GOT3 (cell line): ENCODE measurements at places on chromosomes 5 and 9.

- no peak for DNase-seq
Observed at GRCh38 chr9:105187781-105188180, 56.7 kb upstream of the SLC44A1 start.

- DNase-seq, result no peak
Observed at GRCh38 chr5:179237770-179238627, 107.3 kb downstream of the ADAMTS2 start.

DNA sequence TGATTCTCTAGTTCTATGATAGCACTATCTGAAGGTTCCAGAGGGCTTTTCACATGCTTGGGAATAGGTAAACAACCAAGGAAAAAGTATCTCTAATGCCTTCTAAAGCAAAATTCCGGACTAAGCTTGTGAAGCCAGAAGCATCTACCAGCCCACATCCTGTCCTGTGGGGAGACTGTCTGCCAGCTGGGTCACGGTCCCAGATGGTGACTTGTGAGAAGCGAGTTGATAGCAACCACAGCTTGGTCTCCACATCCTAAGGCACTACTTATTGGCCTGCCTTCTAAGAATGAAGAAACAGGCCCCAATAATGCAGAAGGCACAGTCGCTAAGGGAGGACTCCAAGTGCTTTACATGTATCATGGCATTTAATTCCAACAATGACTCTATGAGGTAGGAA, 184.1 kb upstream of the ADRA1B start:
- DNase-seq, result no peak

DNA sequence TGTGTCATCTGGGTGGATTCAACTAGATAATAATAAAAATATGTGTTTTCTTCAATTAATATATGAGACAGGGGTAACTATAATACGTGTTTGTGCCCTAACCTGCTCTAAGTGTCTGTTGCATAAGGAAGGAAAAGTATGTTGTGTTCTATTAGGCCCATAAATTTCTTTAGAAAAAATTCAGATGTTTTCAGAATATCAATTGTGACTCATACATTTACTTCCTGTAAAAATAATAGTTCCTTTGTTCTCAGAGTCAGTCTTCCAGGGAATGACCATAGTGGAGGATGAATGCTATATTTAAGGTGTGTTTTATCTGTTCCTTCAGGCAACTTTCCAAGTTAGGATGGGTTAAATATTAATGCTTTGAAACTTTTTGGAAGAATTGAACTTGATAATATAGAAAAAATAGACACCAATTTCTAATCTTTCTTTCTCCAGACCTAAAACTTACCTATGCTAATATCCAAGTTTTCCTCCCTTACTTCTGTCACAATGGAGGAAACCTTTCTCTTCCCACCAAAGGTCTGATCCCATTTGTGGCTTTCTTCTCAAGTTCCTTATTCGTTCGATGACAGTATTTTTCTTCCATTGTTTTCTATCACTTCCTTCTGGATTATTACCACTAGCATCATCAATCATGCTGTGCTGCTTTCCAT, 49.9 kb downstream of the ISL1 start:
- no peak for DNase-seq

GRCh38 chr5:119079318-119079921, 8.5 kb downstream of the DMXL1 start:
- DNase-seq, result no peak

GRCh38 chr9:121732886-121733285, 81.5 kb downstream of the DAB2IP start:
- no peak for DNase-seq

GRCh38 chr5:164360589-164360988, 855.2 kb downstream of the MAT2B start:
- no peak for DNase-seq

DNA sequence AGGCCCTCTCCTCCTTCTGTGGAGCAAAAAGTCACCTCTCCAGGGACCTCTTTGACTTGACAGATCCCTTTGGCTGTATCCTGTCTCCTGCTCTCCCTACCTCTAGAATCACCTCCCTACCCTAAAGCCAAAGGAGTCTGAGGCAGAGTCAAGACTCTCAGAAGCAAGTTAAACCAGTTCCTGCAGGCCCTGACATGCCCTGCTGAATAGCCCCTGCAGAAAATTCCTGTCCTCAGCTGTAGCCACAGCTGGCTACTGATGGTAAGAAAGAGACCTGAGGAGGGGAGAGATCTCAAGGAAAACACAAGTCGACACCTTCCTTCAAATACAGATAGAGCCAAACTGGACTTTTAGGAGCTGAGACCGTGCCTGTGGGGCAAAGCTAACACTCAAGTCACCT, 23.7 kb upstream of the UBAP2 start:
- no peak for DNase-seq

DNA sequence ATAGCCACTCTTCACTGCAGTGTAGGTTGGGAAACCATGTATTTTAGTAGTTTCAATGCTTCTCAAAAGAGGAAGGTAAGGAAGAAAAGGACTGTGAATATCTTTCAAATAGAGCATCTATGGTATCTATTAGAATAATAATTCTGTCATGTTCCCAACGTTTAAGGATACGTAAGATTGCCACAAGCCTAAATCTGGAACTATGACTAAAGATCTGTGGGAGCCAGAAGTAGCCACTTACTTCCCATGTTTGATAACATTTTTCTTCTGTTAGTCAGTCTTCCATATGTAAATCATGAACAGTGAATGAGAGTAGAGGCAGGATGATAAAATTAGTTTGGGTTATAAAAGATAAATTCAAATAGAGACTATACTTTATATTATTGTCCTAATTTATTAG, 16.3 kb upstream of the MROH2B start:
- no peak for DNase-seq

DNA sequence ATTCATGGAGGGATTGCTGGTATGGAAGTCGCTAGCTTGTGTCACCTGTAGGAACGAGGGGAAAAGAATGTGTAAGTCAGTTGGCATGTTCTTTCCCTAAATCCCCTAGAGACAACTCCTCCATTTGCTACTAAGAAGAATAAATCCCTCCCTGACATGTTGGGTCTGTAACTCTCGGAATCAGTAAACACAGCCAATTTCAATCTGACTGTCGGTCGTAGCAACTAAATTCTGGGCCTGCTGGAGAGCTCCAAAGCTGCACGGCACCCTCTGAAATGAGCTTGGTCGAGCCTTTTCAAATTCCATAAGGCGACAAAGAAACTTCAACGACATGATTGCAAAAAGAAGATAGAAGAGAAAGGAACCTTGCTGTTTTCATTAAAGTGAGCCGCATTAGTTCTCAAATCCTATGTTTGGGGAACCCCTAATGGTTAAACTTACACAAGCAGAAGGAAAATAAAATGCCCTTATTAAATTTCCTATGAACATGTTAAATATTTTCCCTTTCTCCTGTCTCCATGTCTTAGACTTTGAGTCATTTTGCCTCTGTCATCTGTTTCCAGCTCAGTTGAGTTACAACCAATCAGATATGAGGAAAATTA, 735.8 kb upstream of the WWC1 start:
- no peak for DNase-seq

- DNase-seq, result no peak
Observed at GRCh38 chr5:19555436-19555835, 432.6 kb downstream of the CDH18 start.

DNA sequence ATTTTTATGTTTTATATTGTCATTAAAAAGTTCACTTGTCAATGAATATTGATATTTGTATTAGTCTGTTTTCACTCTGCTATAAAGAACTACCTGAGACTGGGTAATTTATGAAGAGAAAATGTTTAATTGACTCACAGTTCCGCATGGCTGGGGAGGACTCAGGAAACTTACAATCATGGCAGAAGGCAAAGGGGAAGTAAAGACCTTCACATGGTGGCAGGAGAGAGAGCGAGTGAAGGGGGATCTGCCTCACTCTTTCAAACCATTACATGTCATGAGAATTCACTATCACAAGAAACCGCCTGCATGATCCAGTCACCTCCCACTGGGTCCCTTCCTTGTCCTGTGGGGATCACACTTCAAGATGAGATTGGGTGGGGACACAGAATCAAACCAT, 27.4 kb downstream of the SRD5A1 start:
- no peak for DNase-seq

- no peak for DNase-seq
Observed at GRCh38 chr5:57804505-57804904, 321.9 kb upstream of the ACTBL2 start.

GRCh38 chr5:11062397-11062796, 301.4 kb upstream of the DAP start:
- DNase-seq, result no peak

GRCh38 chr5:55920784-55921183, 69.6 kb downstream of the IL31RA start:
- DNase-seq, result no peak

DNA sequence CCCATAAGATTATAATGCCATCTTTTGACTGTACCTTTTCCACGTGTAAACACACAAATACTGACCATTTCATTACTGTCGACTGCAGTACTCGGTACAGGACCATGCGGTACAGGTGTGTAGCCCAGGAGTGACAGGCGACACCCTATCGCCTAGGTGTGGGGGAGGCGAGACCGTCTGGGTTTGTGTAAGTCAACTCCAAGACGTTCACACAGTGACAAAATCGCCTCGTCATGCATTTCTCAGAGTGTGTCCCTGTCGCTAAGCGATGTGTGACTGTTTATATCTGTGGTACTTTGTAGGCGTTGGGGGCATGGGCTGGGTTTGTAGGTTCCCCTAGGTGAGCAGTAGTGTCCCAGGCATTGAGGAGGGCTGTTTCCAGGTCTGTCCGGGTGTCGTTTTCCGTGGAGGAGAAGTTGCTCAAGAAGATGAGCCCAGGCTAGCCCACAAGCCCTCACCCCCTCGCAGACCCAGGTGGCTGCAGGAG, 20.3 kb downstream of the NEK6 start:
- DNase-seq, result no peak

GRCh38 chr9:13607481-13608441, 328.3 kb upstream of the MPDZ start:
- no peak for DNase-seq

GRCh38 chr9:13707612-13708576, 428.4 kb upstream of the MPDZ start:
- DNase-seq, result no peak

GRCh38 chr5:137521246-137521645, 22.1 kb upstream of the SPOCK1 start:
- DNase-seq, result no peak
